GM12878 (cell line): ENCODE measurements at places on chromosomes 2 and 18.

GRCh38 chr18:23883277-23883790 lies 131.2 kb upstream of the TTC39C start:
- DNase-seq: no peak

DNA sequence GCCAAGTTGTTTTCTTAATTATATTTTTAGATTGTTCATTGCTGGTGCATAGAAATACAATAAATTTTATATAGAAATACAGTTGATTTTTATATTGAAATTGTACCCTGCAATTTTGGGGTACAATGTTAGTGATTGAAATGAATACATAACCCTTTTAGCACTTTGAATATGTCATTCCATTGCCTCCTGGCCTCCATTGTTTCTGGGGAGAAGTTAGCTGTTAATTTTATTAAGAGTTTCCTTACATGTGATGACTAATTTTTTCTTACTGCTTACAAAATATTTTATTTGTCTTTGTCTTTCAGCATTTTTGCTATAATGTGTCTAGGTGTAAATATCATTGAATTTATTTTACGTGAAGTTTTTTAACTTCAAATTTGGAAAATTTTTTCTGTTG lies 176.5 kb upstream of the DCC start:
- DNase-seq: no peak

DNA sequence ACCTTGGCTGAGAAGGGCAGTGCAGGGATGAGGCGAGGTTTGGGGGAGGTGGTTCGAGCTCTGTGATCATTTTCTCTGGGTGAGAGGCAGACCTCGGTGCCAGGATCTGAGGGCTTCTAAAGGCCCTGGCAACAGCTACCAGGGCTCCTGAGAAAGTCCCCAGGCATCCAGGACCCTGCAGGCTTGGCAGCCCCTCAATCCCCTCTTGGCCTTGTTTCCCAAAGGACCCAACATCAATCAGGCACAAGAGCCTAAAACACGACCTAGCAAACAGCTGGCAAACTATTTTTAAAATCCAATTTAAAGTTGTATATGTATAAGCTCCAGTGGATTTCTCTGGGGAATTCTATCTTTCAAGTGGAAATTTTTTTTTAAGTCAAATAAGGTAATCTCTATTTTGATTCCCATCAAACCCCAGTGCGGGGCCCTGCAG lies 15.0 kb upstream of the MAT2A start:
- no peak for DNase-seq

DNA sequence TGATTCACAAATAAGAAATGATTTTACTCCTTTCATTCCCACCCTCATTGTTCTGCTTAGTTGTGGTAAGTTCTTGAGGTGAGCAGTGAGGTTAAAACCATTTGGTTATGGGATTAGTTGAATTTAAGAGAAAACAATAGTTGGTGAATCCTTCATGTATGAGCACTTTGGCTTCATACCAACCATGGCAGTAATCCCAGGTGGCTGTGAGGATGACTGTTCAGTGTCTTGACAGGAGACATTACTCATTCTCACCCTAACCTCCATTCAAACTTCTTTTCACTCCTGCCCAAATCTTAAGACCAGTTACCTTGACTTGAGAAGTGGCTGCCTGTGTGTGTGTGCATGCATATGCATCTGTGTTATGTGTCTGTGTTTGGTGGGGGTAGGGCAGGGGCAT lies 143.1 kb downstream of the SETBP1 start:
- no peak for DNase-seq

DNA sequence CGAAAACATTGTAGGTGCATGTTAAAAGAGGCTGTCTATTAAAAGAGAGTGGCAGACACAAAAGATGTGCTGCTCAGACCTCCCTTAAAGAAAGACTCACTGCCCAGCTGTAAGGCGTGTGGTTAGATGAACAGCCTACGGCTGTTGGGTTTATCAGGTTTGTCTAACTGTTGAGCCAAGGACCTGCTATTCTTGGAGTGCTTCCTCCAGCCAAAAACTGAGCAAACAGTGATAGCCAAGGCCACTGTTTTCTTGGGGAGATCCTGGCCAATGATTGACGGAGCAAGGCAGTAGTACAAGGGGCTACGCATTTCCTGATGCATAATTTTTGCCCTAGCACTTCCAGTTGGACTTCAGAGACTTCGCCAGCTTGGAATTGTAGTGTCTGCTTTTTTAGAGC lies 1.4 kb upstream of the RAB3GAP1 start:
- no peak for DNase-seq

GRCh38 chr2:215680605-215681598 lies 245.0 kb upstream of the FN1 start:
- peak; percentile 50 for DNase-seq

GRCh38 chr2:30234180-30234971 lies 3.0 kb downstream of the LBH start:
- DNase-seq: no peak

DNA sequence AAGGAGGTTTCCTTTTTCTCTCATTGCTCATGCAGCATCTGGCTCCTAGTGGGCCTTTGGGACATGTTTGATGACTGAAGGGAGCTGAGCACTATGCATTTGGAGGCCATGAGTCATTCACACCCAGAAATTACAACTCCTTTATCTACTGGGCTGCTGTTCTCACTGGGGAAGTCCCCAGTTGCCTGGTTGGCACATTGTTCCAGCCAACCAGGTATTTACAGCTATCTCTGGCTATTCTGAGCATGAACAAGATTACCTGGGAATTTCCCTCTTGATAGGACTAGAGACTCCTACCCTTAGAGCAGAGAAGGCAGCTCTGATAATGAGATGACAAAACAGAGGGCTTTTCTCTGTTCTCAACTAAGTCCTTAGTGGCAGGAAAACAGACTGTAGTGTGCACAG lies 206.5 kb downstream of the SETBP1 start:
- DNase-seq: peak; percentile 69

GRCh38 chr2:210421916-210422315 lies 54.6 kb downstream of the LANCL1 start:
- DNase-seq: no peak

- no peak for DNase-seq
These were observed 38.2 kb downstream of the KCMF1 start for GRCh38 chr2:85009019-85009618.

DNA sequence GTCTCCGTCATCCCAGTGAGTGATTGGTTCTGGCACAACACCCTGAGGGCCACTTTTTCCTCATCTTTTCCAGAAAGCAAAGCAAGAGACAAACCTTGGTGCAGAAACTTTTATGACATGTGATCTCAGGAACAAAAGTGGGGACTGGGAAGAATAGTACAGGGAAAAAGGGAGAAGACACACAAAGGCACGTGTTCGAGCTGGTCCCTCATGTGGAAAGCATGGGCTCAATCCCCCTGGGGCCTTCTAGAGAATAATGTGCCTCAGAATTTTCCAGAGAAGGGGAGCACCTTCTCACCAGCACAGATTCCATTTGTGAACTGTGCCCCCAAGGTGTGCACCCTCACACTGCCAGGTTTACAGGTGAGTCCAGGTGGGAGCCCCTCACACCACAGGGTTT lies 312.6 kb downstream of the FBXO15 start:
- DNase-seq: no peak

GRCh38 chr2:241799522-241800197 lies 9.3 kb upstream of the NEU4 start:
- DNase-seq: no peak

DNA sequence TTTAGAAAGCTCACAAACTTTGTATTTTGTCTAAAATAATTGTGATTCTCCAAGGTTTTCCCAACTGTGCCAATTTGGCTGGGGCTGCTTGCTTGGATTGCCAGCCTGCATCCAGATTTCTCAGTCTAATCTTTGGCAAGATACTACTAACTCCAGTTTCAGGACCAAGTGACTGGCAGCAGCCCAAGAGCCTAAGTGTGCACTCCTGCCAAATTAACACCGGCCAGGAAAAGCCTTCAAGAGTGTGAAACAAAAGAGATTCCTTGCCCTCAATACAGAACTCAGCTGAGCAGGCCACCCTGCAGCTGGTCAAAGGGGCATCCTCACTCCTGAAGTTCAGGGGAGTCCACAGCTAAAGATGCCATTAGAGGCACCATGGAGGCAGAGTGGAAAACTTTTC lies 589.0 kb upstream of the ACVR2A start:
- DNase-seq: no peak

DNA sequence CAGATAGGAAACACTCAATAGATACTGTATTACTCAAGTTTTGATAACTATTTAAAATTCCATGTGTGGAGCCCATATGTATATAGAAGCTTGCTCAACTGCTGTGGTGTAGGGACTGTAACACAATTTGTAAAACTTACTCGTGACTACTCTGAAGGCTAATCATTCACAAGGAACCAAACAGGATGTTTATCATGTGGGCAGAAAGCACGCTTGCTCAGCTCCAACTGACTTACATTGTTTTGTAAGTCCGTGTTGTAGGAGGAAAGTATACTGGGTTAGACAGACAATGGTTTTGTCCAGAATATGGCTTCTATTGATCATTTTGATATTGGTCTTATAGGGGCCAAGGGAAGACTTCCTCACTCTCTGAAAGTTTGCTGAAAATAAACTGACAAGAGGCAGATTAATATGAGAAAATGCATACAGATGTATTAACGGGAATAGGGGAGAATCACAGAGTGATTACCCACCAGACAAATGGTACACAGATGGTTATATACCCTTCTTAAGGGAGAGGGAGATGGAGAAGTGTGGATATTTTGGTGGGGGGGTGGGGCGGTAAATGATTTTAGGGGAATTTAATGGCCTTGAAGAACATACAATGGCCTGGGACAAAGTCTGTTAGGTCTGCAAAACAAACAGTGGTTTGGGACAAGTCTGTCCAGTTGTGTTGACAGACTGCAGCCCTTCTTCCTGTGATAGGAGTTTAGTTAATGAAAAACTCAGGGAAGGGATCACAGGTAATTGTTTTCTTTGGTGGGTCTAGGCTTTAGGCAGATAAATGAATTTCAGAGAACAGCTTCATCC lies 259.3 kb upstream of the SP5 start:
- DNase-seq: no peak

DNA sequence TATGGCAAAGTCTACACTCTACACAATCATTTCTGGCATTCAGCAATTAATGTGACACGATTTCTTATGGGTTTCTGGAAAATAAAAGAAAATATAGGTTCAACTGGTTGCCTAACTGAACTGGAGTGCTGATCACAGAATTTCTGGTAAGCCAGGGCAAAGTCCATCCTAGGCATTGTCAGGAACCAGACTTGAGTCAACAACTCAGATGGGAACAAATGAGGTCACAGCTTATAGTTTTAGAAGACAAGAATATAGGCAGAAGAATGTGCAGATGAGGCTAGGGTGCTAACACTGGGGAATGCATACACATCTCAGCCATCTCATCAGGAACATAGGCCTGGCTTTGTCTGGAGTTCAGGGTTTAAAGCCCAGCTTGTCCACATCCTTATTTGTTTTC lies 317.2 kb upstream of the ID2 start:
- no peak for DNase-seq

DNA sequence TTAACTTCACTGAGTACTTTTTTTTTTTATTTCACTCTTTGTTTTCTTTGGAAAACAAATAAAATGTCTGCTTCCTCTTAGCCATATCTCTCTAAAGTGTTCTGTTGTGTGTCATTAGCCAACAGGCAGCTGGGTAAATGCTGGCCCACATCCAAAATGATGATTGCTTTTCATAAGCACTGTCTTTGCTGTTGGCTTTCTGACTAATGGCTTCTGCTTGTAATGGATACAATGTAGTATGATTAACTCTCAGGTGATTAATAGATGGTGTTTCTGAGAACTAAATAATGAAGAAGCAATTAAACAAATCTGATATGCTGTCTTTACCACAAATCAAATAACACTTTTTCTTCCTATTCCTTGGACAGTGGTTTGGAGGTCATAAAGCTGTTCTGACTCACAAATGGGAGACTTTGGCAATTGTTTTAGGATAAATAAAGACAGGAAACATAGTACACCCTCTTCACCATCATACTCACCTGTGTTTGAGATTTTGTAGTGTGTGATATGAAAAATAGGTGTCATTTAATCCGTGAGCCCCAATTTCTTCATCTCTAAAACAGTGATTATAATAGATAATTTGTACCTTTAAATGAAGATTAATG lies 888.4 kb downstream of the TSN start:
- no peak for DNase-seq

GRCh38 chr2:234976479-234977227 lies 24.8 kb downstream of the SH3BP4 start:
- DNase-seq: no peak

- DNase-seq: no peak
These were observed 246.8 kb downstream of the HDAC4 start for GRCh38 chr2:239153806-239154591.

- DNase-seq: no peak
These were observed 119.9 kb upstream of the TEX51 start for GRCh38 chr2:126778561-126779501.

DNA sequence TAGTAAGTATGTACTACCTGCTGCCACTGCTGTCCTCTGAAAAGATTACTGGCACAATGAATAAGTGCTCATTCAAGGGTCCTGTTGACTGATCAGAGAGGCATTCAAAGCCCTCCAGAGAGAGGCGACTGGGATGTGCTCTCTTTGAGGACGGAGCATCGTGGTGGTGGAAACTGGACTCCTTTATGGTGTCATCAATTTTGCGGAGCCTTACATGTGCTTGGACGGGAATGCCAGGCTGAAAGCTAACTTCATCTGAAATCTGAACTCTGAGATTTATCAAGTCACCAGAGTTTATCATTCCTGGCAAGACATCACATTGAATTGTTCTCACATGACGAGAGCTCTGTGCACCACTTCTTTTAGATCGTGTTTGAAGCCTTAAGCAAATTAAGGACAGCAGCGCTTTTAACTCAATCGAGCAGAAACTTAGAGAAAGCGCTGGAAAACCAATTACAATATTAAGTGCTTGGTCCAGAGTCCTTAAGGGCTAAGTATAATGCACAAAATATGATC lies 138.3 kb downstream of the NCK2 start:
- DNase-seq: no peak

- no peak for DNase-seq
These were observed 129.1 kb downstream of the NRP2 start for GRCh38 chr2:205811387-205811786.

GRCh38 chr18:78720456-78721237 lies 259.0 kb upstream of the SALL3 start:
- DNase-seq: no peak

DNA sequence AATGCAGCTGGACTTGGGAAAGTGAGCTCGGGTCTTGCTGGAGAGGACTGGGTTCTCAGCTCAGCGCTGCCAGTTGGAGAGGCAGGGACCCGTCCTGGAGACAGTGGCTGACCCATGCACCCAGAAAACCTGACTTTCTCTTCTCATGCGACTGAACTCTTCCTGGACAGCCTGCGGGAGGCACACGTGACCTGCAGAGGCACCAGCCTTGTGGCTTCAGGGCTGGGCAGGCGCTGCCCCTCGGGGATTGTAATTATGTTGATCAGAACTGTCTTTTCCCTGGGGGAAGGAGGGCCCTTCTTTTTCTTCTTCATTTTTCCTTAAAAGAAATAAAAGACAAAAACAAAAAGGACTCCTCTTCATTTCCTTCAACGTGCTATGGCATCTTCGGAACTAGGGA lies 198.1 kb downstream of the VAPA start:
- no peak for DNase-seq

- no peak for DNase-seq
These were observed 104.2 kb downstream of the CCDC85A start for GRCh38 chr2:56287974-56288373.

- DNase-seq: no peak
These were observed 10.9 kb upstream of the CDH20 start for GRCh38 chr18:61322265-61322873.

GRCh38 chr2:204748286-204748685 lies 203.0 kb downstream of the PARD3B start:
- DNase-seq: no peak

- no peak for DNase-seq
These were observed 92.3 kb upstream of the THUMPD2 start for GRCh38 chr2:39871291-39871761.

GRCh38 chr2:232505856-232506255 lies 14.3 kb upstream of the PRSS56 start:
- no peak for DNase-seq

- DNase-seq: no peak
These were observed 26.1 kb downstream of the KCTD18 start for GRCh38 chr2:200483729-200484198.
